ENCODE measurements at places on chromosomes 13 and 19.

GRCh38 chr13:97548138-97548537, 114.2 kb downstream of the RAP2A start:
- DNase-seq: no peak

DNA sequence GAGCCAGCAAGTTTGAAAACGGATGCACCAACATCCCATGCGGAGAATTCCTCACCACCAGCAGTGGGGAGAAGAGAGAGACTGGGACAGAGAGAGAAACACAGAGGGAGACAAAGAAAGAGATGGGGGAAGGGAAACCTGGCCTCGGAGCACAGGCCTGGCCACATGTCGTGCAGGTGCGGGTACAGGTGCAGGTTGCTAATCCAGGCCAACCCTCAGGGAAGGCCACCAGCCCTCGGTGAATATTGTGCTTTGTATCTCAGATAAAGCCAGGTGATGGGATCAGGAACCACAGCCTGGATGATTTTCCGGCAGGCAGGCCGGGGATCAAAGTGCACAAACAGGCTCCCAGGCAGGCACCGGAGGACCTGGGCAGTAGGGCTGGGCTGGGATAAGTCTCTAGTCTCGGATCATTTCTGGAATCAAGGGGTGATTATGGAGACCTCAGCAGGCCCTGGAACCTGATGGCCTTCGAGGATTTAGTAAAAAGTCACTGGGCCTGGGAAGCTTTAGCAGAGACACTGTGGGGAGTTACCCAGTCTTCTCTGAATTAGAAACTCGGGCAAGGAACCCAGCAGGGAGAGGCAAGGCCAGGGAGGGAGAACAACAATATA, 3.7 kb downstream of the GAS6 start:
- DNase-seq: no peak

GRCh38 chr19:18596752-18597157, 8.2 kb downstream of the REX1BD start:
- DNase-seq: peak; percentile 31

GRCh38 chr19:13091400-13092157, 11.1 kb downstream of the LYL1 start:
- peak; percentile 67 for DNase-seq

DNA sequence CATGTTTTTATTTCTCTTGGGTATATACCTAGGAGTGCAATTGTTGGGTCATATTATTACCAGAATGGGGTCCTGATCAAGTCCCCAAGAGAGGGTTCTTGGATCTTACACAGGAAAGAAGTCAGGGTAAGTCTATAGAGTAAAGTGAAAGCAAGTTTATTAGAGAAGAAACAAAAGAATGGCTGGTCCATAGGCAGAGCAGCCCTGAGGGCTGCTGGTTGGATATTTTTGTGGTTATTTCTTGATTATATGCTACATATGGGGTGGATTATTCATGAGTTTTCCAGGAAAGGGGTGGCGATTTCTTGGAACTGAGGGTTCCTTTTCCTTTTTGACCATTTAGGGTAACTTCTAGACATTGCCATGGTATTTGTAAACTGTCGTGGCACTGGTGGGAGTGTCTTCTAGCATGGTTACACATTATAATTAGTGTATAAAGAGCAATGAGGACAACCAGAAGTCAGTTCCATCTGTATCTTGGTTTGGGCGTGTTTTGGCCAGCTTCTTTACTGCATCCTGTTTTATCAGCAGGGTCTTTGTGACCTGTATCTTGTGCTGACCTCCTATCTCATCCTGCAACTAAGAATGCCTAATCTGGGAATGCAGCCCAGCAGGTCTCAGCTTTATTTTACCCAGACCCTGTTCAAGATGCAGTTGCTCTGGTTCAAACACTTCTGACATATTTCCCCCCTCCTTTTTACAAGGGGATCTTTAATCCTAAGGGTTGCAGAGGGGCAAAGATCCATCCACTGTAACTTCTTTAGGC, 41.1 kb downstream of the CEACAM1 start:
- no peak for DNase-seq

DNA sequence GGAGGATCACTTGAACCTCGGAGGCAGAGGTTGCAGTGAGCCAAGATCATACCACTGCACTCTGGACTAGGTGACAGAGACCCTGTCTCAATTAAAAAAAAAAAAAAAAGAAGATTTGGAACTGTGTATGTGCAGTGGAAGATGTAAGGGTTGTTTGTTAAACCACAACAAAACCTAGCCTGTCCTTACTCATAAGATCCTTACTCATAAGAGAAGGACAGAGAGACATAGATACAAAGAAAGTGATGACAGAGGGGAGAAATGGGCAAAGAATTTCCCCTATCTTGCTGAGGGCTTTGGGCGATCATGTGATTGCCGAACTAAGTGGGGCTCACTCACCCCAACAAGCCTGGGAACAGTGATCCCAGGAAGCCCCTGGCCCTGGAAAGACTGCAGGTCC, 7.9 kb downstream of the ITPKC start:
- DNase-seq: no peak

GRCh38 chr13:75839406-75839805, 203.3 kb downstream of the LMO7 start:
- no peak for DNase-seq

GRCh38 chr19:51173681-51174080, 31.6 kb downstream of the SIGLEC7 start:
- no peak for DNase-seq

- DNase-seq: peak; percentile 48
These were observed 7.0 kb upstream of the ZNF550 start for GRCh38 chr19:57566396-57567265.

DNA sequence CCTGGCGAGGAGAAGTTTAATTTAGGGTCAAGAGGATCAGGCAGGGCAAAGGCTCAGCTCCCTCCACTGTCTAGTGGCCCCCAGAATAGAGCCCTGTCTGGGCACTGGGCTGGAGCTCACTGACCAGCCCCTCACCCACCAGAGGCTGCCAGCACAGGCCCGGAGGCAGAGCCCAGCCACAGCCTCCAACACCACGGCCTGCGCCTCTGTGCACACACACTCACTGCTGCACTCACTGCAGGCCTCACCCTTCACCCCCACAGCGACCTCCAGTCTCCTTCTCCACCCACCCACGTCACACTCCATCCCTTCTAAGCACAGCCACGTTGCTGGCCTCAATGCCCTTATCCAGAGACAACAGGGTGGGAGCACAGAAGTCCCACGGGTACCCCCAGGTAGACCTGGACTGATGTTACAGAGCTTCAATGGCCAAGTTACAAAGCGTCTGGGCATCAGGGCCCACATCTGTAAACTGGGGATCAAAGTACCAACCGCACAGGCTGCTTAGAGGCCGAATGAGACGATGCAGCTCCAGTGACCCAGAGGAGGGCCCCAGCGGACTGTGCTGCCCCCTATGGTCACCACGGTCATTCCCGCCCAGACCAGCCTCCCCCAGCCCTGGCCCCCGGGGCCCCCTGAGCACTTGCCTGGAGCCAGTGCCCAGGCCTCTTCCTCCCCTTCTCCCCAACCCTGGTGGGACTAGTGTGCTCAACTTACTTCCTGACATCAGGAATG, 4.5 kb upstream of the PRKD2 start:
- no peak for DNase-seq

- DNase-seq: peak; percentile 76
These were observed 5.9 kb downstream of the CEACAM19 start for GRCh38 chr19:44677019-44677811.
